ENCODE measurements at places on chromosomes 3 and 15.

- peak; percentile 92 for DNase-seq
Measured at GRCh38 chr3:51995346-51996163, at the start of gene RPL29. Gene RPL29 (minus strand): TSS chr3:51995895. CDS start chr3:51995461, 434 bp downstream.

GRCh38 chr3:130539005-130539404 lies 22.0 kb downstream of the COL6A6 start:
- no peak for DNase-seq

DNA sequence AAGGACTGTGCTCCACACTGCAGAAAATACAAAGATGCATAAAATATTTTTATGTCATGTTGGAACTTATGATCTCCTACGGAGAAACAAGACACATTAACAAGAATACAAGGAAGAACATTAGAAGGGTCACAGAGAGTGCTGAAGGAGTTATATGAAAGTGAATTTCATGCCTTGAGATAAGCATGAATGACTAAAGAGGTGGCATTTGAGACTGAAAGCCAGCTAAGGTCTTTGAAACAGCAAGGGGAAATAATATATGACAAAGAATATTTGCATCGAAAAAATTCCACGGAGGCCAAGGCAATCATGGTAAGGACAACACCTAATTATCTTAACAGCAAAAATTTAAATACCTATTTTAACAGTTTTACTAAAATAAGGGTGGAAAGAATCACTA lies 12.5 kb downstream of the GSK3B start:
- DNase-seq = no peak

DNA sequence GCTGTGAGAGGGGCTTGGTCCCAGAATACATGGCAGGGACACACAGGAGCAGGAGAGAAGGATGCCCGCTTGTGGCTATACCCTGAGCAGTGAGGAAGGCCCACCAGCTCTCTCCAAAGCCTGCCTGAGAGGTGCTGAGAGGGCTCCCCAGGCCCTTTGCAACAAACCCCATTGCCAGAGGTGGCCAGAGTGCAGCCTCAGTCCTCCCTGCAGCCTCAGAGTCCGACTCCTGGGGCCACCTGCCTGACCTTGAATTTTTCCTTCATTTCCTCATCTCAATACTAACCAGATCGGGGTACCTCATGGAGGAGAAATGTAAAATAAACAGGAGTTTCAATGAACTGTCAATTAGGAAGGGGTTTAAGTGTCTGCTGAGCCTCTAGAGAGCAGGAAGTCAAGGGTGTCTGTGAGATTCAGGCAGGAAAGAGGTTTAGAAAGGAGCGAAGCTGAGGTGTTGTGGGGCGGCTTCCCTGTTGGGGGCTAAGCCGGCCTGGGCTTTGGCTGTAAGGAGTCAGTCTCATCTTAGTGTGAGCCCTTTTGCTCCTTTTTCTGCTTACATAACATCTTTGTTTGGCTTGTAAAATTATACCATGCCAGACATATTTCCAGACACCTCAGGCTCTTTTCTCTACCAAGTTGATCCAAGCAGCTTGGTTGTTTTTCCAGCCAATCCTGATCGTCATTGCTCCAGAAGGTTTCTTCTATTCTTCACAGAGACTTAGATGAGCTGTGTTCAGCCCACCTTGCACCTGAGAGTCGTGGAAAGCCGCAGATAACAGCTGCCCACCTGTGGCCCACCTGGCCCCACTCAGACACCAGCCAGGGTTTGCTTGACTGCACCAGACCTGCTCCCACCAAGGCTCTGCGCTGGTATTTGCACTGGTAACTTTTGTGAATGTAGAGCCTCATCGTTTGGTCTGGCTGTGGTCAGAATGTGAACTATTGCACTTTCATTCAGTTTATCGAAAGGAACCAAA lies 36.7 kb downstream of the CMTM7 start:
- no peak for DNase-seq

- DNase-seq = no peak
Measured at GRCh38 chr3:137410028-137410427, 354.1 kb upstream of the SOX14 start.

DNA sequence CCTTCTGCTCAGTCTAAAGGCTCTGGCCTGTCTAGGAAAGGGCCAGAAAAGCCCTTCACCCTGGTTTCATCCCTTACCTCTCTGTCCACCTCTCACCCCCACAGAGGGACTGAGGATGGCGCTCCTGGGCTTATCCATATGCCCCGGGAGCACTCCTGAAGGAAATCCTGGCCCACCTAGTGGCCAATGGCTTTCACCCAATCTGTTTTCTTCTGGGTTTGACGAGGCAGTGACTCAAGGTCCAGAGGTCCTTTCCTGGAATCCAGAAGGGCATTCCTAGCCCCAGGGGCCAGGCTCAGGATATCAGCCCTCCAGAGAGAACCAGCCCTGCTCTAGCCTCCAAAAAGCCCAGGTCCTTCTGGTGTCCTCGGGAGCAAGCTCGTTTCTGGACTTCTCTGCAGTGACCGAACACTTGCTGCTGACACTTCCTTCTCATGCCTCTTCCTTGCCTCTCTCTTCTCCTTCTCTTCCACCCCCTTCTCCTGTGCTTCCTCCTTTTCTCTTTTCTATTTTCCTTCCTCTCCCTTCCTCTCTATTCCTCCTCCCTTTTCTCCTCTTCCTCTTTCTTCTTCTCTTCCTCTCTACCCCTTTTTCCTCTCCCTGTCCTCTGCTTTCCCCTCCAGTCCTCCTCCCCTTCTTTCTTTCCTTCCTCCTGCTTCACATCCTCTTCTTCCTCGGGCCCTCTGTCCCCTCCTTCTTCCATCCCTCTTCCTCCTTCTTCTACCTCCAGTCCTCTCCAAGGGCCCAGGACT lies 59.6 kb downstream of the RHCG start:
- DNase-seq = no peak

DNA sequence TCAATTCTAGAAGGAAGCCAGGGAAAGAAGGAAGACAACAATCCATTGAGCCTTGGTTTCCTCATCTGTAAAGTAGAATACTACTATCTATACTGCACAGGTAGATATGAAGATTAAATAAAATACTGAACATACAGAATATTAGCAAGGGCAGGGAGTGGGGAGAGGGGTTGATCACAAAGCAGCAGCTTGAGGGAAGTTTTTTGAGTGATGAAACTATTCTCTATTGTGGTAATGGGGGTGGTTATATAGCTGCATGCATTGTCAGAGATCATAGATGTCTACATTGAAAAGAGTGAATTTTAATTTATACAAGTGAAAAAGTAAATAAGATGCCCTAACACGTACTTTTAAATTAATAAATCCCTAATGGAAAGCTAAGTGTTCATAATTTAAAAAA lies 242.6 kb upstream of the LRTM1 start:
- DNase-seq = no peak

Measured in amniotic stem cell (primary cell).